ENCODE measurements at places on chromosomes 6 and 20. TPM values are rescaled to one million over a fixed set of nuclear protein-coding genes. Genes with fewer than 3 reads are reported as not detected.

GRCh38 chr6:10398446-10399218, 16.2 kb downstream of the TFAP2A start:
- no peak for DNase-seq

GRCh38 chr6:126909493-126909892, 209.0 kb upstream of the RSPO3 start:
- no peak for DNase-seq

The GPX5 gene
- not detected for polyA plus RNA-seq

DNA sequence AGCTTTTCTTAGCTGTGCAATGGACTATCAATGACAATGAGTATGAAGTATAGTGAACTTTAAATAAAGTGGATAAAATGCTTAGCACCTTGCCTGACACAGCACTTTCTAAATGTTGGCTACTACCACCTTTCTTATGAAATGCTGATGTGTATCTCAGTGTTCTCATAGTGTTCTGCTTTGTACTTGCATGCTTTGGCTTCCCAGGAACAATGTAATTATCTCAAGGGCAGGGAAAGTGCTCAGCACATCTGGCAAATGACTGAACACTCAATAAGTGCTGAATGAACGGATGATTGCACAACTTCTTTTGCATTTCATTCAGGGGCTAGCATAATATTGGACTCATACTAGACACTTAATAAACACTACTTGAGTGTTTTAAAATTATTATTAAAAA, 28.2 kb upstream of the NOX3 start:
- DNase-seq = no peak

The ID4 gene
- polyA plus RNA-seq = 156 TPM

The MROH8 gene
- polyA plus RNA-seq = 6.9 TPM

The PCSK2 gene
- 0.85 TPM for polyA plus RNA-seq

GRCh38 chr20:62754122-62754990, 41.9 kb upstream of the MRGBP start:
- DNase-seq = no peak

DNA sequence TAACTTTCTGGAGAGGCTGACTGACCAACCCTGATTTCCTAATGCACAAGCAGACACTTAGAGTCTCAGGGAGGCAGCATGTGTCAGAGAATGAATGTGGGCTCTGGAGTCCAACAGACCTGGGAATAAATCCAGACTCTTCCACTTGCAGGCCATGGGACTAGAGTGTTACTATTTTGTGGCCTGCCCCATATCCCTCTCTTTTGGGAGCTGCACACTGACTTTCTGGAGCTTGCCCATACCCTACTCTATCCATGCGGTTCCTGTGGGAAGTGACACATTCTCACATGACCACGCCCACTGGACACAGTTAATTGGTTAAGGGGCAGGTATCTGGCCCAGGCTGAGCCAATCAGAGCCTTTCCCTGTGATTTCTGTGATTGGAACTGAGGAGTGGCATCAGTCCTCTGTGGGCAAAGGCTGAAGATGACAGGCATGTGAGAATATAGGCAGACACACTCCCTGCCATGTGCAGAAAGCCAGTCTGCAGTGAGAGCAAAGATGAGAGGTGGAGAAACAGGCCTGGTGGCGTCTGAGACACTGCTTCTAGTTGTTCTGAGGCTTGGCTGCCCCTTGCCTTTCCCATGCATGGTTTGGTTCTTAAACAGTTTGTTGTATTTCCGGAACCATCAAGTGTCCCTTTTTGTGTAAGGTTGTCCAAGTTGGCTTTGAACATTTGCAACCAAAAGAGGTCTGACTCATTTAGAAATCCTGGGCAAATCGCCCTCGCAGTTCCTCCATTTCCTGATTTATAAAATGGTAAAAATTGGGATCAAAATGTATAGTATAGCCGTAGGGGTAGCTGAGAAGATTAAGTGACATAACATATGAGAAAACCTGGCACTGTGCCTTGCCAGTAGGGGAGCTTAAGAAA, 125.6 kb downstream of the CDC5L start:
- DNase-seq = no peak

DNA sequence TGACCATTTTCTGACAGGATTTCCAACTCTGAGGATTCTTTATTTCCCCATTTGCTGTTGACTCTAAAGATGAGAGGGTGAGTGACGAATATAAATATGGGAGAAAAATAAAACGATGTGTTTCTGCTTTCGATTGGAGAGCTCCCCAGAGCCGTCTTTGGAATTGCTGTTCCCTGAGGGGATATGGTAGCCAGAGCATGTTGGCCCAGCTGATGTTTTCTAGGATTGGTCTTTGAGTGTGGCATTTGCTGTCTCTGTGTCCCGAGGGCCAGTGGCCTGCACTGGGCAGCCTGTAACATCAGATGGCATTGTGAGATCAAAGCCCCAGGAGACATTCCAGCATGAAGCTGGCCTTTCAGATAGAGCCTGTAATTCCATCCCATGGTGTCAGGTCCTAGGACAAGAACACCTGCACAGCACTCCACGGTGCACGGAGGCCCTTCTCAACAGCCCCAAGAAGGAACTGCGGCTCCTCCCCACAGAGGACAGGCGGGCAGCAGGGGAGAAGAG, 26.7 kb downstream of the PKIG start:
- DNase-seq = no peak

The EDN3 gene
- 4.4 TPM for polyA plus RNA-seq

GRCh38 chr6:84953111-84953755, 188.8 kb upstream of the TBX18 start:
- DNase-seq = no peak

The TTBK1 gene
- polyA plus RNA-seq = 0.27 TPM

DNA sequence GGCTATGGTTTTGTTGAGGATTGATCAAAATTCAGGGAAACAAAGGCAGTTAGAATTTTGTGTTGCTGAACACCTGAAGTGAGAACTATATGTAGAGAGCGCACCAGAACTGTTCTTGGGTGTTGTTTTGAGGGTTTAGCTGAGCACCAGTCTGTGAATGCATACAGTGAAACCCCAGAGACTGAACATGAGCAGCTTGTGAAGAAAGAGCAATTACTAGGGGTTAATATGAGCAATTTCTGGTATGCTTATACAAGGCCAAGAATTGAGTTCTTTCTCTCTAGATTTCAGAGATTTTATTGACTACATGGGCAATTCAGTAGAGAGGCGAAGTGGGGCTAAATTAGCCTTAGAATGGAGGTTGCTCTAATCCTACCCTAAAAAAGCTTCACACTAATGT, 93.9 kb downstream of the CD2AP start:
- DNase-seq = no peak

DNA sequence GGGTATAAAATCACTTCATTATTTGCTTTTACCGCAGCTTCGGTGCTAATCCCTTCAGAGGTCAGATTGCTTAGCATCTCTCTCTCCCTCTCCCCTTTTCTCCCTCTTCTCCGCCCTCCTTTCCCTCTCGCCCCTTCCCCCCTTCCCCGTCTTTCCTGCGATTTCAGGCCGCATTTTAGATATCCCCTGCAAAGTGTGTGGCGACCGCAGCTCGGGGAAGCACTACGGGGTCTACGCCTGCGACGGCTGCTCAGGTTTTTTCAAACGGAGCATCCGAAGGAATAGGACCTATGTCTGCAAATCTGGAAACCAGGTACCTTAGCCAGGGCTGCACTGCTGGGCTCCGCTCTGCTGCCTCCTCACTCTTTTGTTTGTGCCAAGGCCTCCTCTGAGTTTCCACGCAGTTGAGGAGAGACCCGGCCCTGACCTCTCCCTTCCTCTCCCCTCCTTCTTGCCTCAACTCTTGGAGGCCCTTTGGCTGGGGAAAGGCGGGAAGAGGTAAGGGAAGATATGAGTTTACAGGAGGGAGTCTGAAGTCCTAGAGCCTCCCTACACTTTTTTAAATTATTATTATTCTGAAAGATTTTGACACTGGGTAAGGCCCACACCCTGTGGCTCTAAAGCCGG, 5.6 kb downstream of the NR2E1 start:
- DNase-seq = no peak

The VGLL2 gene
- not detected for polyA plus RNA-seq

DNA sequence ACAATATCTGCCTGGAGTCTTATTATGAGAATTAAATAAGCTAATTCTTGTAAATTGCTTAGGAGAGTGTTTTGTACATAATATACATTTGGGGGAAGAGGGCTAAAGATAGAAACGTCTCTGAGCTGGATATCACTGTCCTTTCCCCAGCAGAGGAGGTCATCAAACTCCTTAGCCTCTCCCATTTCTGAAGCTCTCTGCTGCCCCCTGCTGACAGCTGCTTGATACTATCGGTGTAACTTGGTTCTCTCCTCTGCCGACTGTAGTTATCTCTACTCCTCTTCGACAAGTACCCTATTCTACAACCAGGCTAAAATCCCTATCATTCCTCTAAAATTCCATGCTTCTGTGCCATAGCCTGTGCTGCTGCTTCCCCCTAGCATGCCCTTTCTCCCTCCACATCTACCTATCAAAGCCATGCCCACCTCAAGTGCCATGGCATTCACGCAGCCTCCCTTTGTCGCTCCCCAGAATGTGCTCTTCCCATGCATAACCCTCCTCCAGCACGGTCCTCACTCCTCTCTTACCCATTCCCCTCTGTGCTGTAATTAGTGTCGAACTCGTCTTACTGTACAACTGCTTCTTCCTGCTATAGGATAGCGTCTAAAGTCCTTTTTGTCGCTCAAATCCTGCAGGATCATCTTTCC, 101.2 kb downstream of the EPM2A start:
- peak; percentile 61 for DNase-seq

The TGIF2 gene
- 59.1 TPM for polyA plus RNA-seq

The GSTA2 gene
- polyA plus RNA-seq = 0.25 TPM

The EYA4 gene
- 15.8 TPM for polyA plus RNA-seq

The SNAI1 gene
- 10.7 TPM for polyA plus RNA-seq

The REM1 gene
- polyA plus RNA-seq = 0.67 TPM

DNA sequence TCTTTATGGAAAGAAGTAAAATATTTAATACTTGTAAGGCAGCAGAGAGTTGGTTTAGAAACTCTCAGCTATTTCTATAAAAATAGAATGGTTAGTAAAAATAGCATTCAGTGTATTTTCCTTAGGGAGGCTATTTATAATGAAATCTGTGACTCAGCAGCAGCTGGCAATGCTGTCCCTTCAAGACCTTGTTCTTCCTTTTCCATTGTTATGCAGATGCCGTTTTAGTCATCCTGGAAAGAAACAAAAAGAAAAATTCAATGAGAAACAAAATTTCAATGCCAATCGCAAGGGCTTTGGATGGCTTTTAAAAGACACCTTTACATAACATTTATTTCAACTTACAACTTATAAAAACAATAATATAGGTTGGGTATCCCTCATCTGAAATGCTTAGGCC, 17.5 kb downstream of the MPC1 start:
- DNase-seq = no peak

The BMP5 gene
- polyA plus RNA-seq = 3.4 TPM

DNA sequence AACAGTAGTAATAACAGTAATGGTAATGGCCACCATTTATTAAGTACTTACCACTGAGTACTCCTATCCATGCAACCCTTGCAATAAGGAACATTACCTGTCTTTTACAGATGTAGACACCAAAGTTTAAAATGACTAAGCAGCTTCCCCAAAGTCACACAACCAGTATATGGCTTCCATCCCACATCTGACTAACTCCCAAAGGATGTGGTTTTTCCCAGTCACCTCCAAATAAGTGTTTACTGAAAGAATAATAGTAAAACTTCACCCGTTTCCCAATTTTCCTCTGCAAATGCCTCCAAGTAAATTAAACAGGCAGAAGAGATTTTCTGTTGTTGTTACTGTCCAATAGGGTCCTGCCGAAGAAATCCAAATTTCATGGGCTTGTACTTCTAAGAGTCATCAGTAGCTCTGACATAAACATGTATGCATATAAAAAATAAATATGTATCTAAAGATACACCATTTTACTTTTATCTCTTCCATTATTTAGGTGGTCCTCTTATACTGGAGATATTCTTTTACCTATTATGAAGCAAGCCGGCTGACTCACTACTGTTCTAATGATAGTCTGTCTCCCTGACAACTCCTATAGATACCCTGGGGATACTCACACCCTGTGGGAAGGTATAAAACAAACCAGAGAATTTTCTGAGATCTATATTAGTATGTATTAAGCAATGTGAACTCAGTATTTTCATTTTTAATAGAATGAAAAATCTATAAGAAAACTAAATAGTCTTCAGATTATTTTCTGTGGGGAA, 77.9 kb upstream of the ID4 start:
- no peak for DNase-seq

The VARS2 gene
- polyA plus RNA-seq = 30.1 TPM

The PRSS35 gene
- 43.0 TPM for polyA plus RNA-seq

- no peak for DNase-seq
Measured at GRCh38 chr6:35662999-35663398, 25.7 kb downstream of the FKBP5 start.

The PEX6 gene
- polyA plus RNA-seq = 18.1 TPM

DNA sequence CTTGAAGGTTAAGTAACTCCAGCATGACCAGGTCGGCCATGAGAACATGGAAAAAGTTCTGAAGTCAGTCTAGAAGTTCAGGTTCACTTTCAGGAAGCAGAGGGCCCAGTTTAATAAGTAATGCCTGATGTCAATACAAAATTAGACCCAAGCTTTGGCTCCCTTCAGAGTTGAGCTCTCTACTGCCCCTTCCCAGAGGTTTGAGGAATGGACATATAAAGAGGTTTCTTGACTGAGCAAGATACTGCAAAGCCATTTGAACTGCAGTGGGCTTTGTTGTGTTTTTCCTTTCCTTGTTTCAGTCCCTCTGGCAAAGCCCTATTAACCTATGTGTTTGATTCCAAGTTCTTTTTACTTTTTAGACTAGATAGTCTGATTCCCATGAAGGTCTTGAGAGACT, 97.8 kb upstream of the PREP start:
- no peak for DNase-seq

Measured in right renal cortex interstitium (tissue), 3 donors.